ENCODE measurements at places on chromosomes 6 and 20. TPM values are rescaled to one million over a fixed set of nuclear protein-coding genes. Genes with fewer than 3 reads are reported as not detected.
A peak's percentile ranks its signal among the peaks of the same experiment; 100 is the strongest.

AKAP12 gene
- total RNA-seq, result 29.1 TPM

KCNB1 gene
- 0.34 TPM for total RNA-seq

- H3K4me3 ChIP-seq, result no peak overlapping the region
- H3K27me3 ChIP-seq, result no peaks in the 10 kb centered on the region
- no peak for DNase-seq
- no peaks in the 10 kb centered on the region for H3K36me3 ChIP-seq
- no peak overlapping the region for H3K27ac ChIP-seq
These were observed 154.7 kb upstream of the RIN2 start for GRCh38 chr20:19603376-19603750.

RRBP1 gene
- 263 TPM for total RNA-seq

LY6G5C gene
- 3.1 TPM for total RNA-seq

SLC17A9 gene
- 16.1 TPM for total RNA-seq

- peaks cover 68% of the 10 kb centered on the region for H3K27me3 ChIP-seq
- H3K36me3 ChIP-seq, result no peaks in the 10 kb centered on the region
- no peaks in the 10 kb centered on the region for H3K4me1 ChIP-seq
- no peak for DNase-seq
- no peak overlapping the region for H3K4me3 ChIP-seq
- H3K27ac ChIP-seq, result no peak overlapping the region
These were observed 20.6 kb upstream of the SIRPA start for GRCh38 chr20:1874450-1875182.

OPN5 gene
- total RNA-seq, result not detected

TMEM217 gene
- total RNA-seq, result 2.1 TPM

DNA sequence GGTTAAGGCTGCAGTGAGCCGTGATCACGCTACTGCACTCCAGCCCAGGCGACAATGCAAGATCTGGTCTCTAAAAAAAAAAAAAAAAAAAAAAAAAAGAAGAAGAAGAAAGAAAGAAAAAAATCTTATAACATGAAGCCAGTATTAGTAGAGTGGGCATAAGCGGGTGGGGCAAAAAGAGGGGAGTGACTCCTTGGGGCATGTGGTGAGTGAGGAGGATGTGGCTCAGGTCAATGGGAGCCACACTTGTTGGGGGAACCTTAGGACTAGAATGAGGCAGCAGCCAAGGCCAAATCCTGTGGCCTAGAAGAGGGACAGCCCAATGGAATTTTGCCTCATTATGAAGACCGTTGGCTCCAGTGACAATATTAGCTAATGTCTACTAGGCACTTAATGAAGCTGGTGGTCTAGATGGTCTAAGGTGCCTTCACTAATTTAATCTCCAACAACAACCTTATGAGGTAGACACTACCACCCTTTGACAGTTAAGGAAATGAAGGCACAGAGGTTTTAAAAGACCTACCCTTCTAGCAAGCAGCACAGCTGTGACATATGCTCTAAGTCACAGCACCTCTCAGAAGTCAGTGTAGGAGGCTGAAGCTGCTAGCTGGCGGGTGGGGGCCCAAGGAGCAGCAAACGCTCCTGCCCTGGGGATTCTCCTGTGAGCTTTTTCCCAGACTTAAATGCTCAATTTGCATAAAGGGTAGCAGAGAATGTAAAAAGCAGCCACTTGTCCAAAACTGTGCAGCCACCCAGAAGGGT is 23.6 kb upstream of the ARMC12 start:
- H3K27me3 ChIP-seq, result no peaks in the 10 kb centered on the region
- no peak for DNase-seq
- no peaks in the 10 kb centered on the region for H3K36me3 ChIP-seq
- H3K4me1 ChIP-seq, result peaks cover 8% of the 10 kb centered on the region
- no peak overlapping the region for H3K4me3 ChIP-seq

GRCh38 chr6:110781522-110782214 is 33.6 kb downstream of the CDK19 start:
- H3K36me3 ChIP-seq, result no peaks in the 10 kb centered on the region
- DNase-seq, result no peak
- H3K27ac ChIP-seq, result no peak overlapping the region
- no peaks in the 10 kb centered on the region for H3K4me1 ChIP-seq

DNA sequence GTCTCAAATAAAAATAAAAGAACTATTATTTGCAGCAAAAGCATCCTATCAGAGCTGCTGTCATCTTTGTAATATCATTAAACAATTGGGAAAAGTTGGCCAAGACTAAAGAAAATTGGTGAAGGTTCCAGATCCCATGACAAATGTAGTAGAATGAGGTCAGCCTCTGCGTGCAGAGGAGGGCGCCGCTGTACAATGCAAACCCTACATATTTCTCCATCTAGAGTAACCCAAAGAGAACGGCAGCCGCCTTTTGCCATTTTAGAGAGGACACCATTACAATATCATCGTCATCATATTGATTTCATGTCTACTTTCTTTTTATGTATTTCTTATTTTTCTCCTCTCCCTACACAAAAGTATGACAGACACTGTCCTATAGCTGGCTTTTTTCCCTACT is 59.5 kb downstream of the ZMYND8 start:
- H3K36me3 ChIP-seq, result peaks cover 70% of the 10 kb centered on the region
- no peak overlapping the region for H3K4me3 ChIP-seq
- H3K4me1 ChIP-seq, result no peaks in the 10 kb centered on the region
- no peak for DNase-seq

EDN1 gene
- 21.7 TPM for total RNA-seq

SLC25A27 gene
- 12.4 TPM for total RNA-seq

TSHZ2 gene
- 7.6 TPM for total RNA-seq

DNA sequence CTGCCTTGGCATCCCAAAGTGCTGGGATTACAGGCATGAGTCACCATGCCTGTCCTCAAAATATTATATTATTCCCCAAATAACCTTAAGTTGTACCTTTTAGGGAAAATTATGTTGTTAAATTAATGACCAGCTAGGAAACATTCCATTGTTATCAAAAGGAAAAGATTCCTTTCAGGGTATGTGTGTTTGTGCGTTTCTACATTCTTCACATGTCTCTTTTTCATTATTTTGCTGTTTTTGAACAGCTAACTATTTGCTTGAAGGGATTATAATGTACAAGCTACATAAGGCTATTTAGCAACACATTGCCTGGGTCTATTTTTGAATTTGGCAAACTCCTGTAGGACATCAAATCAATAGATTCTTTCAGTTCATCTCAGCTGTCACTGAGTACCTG is 57.1 kb downstream of the GJA1 start:
- no peak overlapping the region for H3K27ac ChIP-seq
- no peaks in the 10 kb centered on the region for H3K36me3 ChIP-seq
- no peak for DNase-seq
- H3K27me3 ChIP-seq, result no peaks in the 10 kb centered on the region
- H3K4me1 ChIP-seq, result no peaks in the 10 kb centered on the region

DNA sequence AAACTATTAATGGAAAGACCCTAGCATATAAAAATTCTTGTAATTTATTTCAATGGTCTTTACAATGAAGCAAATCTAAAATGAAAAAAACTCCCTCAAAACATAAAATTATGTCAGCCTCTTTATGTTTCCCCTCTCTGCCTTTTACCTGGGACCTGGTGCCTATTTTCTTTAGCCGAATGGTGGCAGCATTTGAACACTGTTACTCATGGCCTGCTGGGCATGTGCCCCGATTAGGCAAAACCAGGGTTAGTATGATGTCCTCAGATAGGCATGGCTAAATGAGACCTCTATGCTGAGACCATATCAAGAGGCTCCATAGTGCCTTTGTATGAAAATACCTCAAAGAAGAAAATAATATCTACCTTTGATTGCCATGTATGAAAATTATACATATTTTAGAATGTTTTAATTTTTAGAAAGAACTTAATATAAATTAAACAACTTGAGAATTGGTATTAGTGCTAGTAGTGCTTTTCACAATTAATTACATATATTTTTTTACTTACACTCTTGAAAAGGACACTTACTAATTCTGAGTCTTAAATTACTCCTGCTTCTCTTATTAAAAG is 22.5 kb upstream of the C6orf58 start:
- H3K4me1 ChIP-seq, result no peaks in the 10 kb centered on the region
- H3K27ac ChIP-seq, result no peak overlapping the region
- no peak overlapping the region for H3K4me3 ChIP-seq
- no peak for DNase-seq
- no peaks in the 10 kb centered on the region for H3K36me3 ChIP-seq

GUCA1A gene
- 0.17 TPM for total RNA-seq

GRCh38 chr6:95417856-95418255 is 159.5 kb upstream of the MANEA start:
- H3K27me3 ChIP-seq, result no peaks in the 10 kb centered on the region
- H3K4me1 ChIP-seq, result no peaks in the 10 kb centered on the region
- DNase-seq, result no peak
- no peaks in the 10 kb centered on the region for H3K36me3 ChIP-seq
- H3K4me3 ChIP-seq, result no peak overlapping the region
- no peak overlapping the region for H3K27ac ChIP-seq

SLPI gene
- total RNA-seq, result 496 TPM

PRPH2 gene
- 1.7 TPM for total RNA-seq

DNA sequence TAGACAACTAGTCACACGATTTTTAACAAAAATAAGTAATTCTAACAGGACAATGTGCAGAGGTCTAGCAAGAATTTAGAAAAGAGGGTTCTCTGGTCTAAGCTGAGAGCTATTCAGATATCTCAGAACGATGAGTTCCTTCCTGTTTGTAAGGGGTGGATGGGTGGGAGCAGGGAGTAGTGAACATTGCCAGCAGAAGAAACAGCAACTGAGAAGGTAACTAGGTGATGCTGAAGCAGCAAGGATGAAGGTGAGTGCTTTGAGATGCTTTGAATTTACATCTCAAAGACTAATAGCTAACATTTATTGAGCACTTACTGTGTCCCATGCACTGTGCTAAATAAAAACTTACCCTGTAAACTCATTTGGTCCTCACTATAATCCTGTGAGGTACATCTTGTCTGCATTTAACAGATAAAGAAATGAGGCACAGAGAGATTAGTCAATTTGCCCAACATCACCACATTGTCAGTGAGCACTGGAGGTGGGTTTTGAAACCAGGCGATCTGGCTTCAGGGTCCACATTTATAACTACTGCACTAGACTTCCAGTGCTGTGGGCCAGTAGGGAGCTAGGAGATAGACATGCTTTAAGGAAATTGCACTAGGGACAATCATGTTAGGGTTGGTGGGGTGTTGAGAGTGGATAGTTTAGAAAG is 15.7 kb downstream of the BRD2 start:
- peak overlapping the region; percentile 55 for H3K27ac ChIP-seq
- H3K4me3 ChIP-seq, result no peak overlapping the region
- H3K27me3 ChIP-seq, result no peaks in the 10 kb centered on the region
- DNase-seq, result no peak
- H3K4me1 ChIP-seq, result no peaks in the 10 kb centered on the region
- H3K36me3 ChIP-seq, result peaks cover 7% of the 10 kb centered on the region

DNA sequence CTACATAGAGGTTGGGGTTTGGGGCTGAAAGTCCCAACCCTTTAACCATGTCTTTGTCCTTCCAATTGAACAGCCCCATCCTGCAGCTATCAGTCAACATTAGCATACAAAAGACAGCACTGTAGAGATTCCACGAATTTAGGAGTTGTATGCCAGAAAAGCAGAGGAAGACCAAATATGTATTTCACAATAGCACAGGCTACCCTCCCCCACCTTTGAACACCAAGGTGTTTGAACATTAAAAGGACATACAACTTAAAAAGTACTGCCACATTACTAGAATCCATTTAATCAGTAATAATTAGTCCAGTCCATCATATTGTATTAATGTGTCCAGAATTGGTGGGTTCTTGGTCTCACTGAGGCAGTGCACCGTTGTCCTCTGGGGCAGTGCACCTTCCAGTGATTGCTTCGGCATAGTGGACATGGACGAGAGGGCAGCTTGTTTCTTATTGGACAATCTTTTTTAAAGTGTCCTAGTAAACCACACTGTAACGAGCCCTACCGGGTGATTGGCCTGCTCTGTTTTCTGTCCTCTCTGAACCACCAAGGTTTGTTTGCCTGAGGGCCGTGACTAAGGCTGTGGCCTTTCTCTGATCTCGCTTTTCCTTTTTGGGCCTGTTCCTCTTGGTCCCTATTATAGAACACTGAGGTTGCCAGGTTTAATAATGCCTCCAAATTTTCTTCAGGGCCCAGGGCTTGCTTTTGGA is 36.4 kb downstream of the GSTA4 start:
- H3K27ac ChIP-seq, result no peak overlapping the region
- no peaks in the 10 kb centered on the region for H3K27me3 ChIP-seq
- H3K4me3 ChIP-seq, result no peak overlapping the region
- H3K36me3 ChIP-seq, result no peaks in the 10 kb centered on the region

- no peak for DNase-seq
- peak overlapping the region; percentile 44 for H3K4me3 ChIP-seq
- no peaks in the 10 kb centered on the region for H3K27me3 ChIP-seq
- no peaks in the 10 kb centered on the region for H3K36me3 ChIP-seq
- H3K4me1 ChIP-seq, result peaks cover 3% of the 10 kb centered on the region
These were observed 8.0 kb downstream of the MAP3K5 start for GRCh38 chr6:136784271-136784664.

DNA sequence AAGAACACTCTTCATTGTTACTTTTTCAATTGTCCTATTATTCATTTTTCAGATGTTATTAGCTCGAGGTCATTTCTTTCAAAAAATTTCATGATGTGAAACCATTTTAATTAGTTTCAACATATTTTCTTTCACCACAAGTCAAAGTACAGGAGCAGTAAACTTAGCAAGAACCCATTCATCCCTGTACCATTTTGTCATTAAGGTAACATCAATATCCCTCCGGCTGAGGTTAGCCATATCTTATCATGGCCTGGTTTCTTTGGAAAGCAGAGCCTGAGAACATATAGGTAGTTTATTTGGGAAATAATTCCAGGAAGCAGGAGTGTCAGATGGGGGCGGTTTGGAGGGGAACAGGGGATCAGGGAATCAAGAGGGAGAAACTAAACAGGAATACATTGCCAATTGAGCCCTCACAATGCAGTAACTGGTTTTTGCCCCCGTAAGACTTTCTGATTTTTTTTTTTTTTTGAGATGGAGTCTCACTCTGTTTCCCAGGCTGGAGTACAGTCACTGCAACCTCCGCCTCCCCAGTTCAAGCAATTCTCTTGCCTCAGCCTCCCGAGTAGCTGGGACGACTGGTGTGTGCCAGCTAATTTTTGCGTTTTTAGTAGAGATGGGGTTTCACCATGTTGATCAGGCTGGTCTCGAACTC is 83.7 kb downstream of the MKKS start:
- DNase-seq, result no peak
- H3K36me3 ChIP-seq, result no peaks in the 10 kb centered on the region
- no peak overlapping the region for H3K27ac ChIP-seq
- H3K27me3 ChIP-seq, result no peaks in the 10 kb centered on the region
- H3K4me1 ChIP-seq, result no peaks in the 10 kb centered on the region

DNA sequence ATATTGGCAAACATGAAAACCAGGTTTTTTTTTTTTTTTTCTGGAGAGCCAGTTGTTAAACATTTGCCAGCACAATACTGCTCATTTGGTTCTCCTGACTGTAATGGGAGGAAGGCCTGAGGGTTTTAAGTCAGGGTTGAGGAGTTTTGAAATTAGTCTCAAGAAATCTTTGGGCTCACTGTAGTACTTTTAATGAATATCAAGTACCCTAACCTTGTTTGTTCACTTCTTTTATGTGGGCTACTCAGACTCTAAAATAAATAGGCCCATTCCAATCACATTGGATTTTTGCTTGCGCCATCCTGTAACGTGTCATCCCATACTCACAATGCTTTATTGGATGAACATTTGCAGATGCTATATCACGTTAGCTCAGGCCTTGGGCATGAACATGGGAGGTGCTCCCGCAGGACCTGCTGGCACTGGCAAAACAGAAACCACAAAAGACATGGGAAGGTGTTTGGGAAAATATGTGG is 146.9 kb downstream of the DNAH8 start:
- no peaks in the 10 kb centered on the region for H3K4me1 ChIP-seq
- peak overlapping the region; percentile 35 for H3K27ac ChIP-seq
- H3K36me3 ChIP-seq, result no peaks in the 10 kb centered on the region
- H3K4me3 ChIP-seq, result no peak overlapping the region
- peak; percentile 15 for DNase-seq
